GM04504 (cell line): ENCODE measurements at places on chromosomes 4 and X.

- DNase-seq = no peak
Measured at GRCh38 chr4:169400832-169401231, 130.1 kb upstream of the SH3RF1 start.

DNA sequence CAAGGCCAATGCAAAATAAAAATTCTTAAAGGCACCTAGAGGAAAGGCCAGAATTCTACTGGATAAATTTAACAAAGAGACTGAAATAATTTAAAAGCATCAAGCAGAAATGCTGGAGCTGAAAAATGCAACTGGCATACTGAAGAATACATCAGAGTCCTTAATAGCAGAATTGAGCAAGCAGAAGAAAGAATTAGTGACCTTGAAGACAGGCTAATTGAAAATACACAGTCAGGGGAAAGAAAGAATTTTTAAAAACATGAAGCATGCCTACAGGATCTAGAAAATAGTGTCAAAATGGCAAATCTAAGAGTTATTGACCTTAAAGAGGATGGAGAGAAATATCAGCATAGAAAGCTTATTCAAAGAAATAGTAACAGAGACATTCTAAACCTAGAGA lies 371.7 kb downstream of the KLHL13 start:
- no peak for DNase-seq

DNA sequence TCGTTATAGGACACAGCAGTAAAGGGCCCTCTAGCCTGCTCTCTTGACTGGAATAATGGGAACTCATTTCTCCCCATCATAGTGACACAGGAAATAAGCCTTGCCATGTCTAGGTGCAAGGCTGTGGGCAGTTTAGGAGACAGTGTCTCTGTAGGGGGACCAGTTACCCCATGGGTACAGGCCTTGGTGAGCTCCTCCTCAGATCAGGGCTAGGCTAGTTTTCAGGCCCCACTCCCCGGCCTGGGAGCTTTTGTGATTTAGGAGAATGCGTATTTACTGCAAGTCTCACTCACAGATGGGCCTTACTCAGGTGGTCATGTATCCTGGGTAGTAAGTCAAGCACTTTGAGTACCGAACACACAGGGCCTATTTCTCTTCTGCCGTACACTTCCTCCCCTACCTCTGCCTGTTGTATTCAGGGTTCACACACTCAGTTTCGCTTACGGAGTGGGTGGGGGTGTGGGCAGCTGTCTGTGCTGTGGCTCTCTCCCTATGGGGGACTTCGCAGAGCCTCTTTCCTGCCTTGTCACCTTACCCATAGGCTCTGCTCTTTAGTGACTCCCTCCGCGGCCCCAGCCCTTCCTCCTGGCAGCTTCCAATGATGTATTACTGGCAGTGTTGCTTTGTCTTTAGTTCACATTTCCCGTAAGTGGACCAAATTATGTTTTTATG lies 34.2 kb downstream of the FAM193A start:
- DNase-seq = no peak

- DNase-seq = no peak
Measured at GRCh38 chr4:10075953-10076391, 40.6 kb downstream of the WDR1 start.

DNA sequence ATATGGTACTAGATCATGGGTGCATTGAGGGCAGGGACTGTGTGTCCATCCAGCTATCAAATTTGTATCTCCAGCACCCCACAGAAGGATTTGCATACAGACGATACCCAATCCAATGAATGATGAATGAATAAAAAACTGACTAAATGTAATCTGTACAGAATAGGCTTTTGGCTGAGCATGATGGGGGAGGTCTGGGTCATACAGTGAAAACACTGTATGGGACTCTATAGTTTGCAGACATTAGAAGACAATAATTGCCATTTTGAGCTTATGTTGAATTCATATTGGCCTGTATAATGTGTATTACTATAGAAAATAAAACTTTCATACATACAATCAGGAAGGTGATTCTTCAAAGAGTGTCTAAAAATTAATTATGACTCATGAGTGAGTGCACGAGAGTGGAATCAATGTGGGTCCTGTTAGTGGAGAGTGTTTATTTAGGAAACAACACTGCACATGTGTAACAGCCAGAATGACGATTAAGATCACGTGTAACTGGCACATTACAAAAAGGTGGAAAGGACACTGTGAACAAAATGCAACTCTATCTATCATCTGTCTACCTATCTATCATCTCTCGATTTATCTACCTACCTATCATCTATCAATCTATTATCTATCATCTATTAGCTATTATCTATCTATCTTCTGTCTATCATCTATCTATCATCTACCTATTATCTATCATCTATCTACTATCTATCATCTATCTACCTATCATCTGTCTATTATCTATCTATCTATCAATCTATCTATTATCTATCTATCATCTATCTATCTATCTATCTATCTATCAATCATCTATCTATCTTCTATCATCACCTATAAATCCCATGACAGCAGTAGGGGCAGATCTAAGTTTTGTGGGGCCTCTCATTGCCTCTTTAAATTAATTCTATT lies 201.3 kb downstream of the PTTG2 start:
- DNase-seq = no peak

DNA sequence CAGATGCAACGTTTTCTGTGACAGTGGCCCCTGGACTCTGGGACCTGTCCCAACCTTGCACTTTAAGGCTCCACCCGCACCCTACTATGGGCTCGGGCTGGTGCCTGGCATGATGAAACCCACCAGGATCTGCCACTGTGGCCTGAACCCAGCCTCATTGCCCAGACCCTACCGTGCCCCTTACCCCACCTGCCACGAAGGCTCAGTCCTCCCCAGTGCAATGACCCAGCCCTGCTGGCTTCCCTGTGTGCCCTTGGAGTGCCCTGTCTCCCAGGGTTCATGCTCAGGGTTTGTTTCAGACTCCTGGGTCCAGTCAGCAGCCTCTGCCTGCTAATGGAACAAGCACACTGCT lies 3.1 kb downstream of the UVSSA start:
- DNase-seq = no peak

DNA sequence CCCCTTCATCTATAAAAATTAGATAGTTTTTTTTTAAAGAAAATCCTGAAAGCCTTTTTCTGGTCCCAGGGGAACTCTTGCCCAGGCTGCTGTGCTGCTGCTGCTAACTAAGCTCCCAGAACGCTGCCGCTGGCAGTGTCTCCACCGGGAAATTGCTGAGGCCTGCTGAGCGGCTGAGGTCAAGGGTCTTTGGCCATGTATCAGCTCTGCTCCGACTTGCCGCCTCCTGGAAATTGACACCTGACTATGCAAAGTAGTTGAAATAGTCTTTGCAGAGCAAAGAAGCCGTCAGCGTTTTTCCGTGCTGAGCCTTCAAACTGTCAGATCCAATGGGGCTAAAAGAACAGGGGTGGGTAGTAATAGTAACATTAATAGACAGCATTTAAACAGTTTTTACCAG lies 839 bp downstream of the QDPR start:
- DNase-seq = no peak

GRCh38 chr4:4216648-4217047 lies 10.1 kb downstream of the OTOP1 start:
- peak; percentile 5 for DNase-seq

DNA sequence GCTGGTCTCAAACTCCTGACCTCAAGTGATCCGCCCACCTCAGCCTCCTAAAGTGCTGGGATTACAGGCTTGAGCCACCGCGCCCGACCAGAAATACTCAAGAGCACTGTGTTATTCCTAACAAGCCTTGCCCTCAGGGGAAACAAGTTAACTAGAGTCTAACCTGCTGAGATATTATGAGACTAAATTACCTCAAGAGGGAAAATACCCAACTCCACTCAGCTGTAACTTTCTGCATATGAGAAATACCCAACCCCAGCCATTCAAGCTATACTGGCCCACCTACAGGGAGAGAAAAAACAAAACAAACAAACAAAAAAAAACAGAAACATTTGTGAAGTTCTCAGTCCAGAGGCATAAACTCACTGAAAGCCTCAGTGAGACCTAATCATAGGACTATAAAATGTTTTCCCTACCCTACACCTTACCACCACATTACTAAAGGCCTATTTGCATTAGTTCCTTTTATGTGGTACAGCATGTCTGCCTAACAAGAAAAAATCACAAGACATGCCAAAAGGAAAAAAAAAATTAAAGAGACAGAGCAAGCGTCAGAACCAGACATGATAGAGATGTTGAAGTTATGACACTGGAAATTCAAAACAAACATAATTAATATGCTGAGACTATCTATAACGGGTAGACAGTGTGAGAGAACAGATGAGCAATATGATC lies 876.0 kb downstream of the FSTL5 start:
- no peak for DNase-seq

DNA sequence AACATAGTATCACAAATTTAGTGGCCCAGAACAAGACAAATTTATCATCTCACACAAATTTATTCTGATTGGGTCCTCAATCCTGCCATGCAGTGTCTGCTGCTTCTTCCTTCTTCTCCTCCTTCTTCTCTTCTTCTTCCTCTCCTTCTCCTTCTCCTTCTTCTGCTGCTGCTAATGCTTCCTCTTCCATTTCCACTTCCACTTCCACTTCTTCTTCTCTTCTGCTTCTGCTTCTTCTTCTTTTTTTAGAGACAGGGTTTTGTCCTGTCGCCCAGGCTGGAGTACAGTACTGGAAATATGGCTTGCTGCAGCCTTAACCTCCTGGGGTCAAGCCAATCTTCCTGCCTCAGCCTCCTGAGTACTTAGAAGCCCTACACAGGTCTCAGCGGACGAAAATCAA lies 37.5 kb downstream of the FGFBP1 start:
- no peak for DNase-seq

GRCh38 chr4:175412746-175413145 lies 399.3 kb downstream of the GPM6A start:
- DNase-seq = peak; percentile 81

DNA sequence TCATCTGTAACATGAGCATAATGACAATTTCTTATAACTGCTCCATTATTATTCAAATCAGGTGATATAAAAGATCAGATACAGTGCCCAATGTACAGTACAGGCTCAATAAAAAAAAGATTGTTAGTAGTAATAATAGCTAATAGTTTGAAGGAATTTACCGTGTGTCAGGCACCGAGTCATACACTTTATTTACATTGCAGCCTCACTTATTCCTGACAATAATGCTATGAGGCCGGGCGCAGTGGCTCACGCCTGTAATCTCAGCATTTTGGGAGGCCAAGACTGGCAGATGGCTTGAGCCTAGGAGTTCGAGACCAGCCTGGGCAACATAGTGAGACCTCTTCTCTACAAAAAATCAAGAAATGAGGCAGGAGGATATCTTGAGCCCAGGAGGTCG lies 10.1 kb upstream of the MAP7D3 start:
- no peak for DNase-seq
